ENCODE measurements at places on chromosomes 13 and 19.

DNA sequence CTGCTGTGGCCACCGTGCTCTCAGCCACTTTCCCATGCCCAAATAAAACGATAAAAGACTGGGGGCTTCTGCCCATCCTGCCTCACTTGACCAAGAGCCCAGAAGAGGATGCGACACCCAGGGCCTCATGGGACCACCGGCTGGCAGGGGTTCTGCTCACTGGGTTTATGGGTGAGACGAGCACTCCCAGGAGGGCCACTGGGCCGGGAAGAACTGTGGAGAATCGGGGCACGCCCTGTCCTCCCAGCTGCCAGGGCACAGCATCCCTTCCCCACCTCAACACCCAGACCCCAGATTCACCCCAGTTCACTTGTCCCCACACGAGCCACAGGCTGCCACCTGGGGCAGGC, 4.7 kb upstream of the F10 start:
- DNase-seq: no peak

DNA sequence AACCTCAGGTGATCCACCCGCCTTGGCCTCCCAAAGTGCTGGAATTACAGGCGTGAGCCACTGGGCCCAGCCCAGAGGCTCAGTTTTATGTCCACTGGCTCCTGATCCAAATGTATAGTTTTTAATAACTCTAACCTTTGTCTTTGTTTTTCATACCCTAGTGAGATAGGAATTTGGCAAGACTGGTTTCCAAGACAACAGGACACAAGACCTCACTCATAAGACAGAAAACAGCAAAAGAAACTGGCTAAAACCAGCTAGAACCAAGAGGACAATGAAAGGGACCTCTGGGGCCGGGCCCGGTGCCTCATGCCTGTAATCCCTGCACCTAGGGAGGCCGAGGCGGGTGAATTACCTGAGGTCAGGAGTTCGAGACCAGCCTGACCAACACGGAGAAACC, 27.6 kb downstream of the CPT1C start:
- no peak for DNase-seq

DNA sequence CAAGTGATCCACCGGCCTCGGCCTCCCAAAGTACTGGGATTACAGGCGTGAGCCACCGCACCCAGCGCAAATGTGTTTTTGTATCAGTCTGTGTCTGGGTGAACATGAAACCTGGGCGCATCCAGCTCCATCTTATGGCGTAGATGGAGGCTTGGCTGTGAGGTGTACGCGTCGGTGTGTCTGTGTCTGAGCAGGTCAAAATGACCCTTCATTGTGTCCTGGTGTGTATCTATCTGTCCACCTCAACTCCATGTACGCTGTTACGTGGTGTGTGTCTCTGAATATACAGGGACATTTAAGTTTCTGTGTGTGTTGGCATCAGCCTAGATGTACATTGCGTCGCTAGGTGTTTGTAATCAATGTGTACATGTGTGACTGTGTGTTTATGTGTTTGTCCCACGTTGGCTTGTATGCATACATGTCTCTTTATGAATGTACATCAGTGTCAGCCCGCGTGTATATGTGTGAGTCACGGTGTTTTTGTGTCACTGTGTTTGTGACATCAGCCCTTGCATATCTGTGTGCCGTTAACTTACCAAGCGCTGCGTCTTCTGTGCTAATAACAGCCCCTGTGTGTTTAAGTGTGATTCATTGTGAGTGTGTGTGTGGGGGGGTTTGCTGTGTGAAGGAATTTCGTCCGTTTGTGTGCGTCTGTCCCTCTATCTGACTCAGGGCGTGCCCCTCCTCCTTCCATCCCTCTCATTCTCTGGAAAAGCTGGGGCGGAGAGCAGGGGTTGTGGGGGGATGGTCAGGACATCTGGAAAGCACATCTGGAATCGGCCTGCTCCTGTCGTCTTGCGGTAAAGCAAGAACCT, 6.4 kb downstream of the AXL start:
- DNase-seq: no peak

DNA sequence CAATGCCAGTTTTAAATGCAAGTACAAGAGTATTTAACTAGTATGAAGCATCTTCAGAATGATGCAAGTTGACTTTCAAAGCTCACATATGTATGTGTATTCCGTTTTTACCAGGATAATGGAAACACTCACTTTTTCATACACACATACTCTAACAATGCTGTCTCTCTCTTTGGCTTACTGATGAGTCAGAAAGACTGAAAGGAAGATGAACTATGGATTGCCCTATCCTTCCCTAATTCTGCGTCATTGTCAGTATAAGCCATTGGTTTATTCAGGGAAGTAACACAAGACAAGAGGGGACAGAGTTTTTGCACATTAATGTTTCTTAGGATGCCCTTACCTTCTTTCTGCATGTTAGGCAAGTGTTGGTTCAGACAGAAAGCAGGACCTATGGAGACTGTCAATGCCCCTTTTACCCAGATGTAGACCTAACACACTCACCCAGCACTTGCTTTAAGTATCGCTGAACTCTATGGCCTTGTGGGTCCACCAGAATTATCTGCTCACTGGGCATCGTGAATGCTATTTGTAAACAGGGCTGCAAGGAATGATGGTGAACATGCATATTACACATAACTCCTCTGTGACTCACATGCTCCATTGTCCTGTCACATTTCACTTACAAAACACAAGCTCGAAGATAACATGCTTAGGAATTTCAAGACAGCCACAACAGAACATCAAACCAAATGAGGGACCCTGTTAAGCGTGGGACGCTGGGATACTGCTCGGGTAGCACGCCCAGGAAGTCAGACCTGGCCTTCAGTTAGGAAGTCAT, 10.0 kb upstream of the OXGR1 start:
- no peak for DNase-seq

DNA sequence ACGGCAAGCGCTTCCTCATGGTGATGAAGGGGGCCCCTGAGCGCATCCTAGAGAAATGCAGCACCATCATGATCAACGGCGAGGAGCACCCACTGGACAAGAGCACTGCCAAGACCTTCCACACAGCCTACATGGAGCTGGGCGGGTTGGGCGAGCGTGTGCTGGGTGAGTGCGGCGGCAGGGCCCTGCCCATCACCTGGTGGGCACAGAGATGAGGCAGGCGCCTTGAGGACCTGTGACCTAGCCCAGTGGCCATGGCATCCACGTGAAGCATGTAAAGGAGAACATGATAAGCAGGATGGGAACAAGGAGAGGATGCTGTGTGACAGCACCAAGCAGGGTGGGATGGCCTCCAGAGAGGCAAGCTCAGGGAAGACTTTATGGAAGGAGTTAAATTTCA, 18.5 kb downstream of the ATP12A start:
- no peak for DNase-seq

GRCh38 chr13:25746131-25746530, 305.7 kb downstream of the SHISA2 start:
- no peak for DNase-seq

DNA sequence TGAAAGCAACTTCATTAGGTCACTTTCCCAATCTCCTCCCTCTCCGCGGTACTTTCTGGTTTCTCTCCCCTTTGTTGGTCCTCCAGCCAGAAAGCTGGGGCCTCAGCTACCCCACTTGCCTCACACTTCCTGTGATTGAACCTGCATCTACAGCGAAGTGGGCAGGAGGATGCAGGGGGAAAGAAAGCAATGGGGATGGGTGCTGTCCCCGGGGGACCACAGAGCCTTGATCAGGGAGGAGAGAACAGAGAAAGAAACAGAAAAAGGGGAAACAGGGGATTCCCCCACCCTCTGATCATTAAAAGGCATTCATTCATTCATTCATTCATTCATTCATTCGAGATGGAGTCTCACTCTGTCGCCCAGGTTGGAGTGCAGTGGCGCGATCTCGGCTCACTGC, 74.2 kb downstream of the TRPM4 start:
- DNase-seq: no peak

- DNase-seq: no peak
Measured at GRCh38 chr19:31126236-31126635, 223.0 kb downstream of the TSHZ3 start.

GRCh38 chr13:57314897-57315520, 148.0 kb downstream of the PRR20E start:
- DNase-seq: no peak

DNA sequence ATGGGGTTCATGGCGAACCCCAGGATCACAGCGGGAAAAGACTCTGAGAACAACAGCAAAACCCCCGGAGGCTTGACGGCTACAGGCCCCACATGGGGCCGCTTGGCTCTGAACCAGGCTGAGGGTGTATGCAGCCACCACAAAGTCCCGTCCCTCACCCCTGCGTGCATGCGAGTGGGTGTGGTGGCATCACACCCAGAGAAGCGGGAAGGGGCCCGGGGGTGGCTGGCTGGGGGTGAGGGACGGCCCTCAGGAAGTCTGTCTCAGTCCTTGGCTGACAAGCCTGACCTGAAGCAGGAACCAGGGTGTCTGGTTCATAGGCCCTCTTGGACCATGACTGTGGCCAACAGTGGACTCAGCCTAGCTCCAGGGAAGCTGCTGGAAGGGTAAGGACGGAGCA, 34.2 kb downstream of the CEBPG start:
- DNase-seq: no peak

DNA sequence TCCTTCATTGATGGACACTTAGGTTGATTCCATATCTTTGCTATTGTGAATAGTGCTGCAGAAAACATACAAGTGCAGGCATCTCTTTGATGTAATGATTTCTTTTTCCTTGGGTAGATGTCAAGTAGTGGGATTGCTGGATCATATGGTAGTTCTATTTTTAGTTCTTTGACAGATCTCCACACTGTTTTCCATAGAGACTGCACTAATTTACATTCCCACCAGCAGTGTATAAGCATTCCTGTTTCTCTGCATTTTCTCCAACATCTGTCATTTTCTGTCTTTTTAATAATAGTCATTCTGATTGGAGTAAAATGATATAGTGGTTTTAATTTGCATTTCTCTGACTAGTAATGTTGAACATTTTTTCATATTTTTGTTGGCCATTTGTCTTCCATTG, 116.7 kb downstream of the LMO7 start:
- no peak for DNase-seq

DNA sequence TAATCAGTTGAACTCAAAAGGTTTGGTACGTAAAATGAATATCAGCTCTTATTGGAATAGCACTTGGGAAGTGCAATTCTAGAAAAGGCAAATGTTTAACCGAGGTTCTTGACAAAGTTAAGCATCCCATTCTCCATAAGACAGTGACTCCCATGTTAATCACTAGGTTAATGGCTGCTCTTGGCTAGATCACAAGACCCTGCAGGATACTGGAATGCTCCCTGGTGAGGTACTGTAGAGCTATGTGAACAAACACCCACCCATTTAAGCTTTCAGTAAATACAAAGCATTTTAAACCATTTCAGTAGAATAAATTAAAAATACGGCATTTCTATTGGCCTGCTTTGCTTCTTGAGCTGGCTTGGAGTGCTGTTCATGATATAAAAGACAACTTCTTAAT, 56.5 kb downstream of the TDRD3 start:
- no peak for DNase-seq

GRCh38 chr19:55650602-55651230, 2.7 kb downstream of the CCDC106 start:
- no peak for DNase-seq

GRCh38 chr19:41872775-41873647, 4.1 kb upstream of the CD79A start:
- no peak for DNase-seq

DNA sequence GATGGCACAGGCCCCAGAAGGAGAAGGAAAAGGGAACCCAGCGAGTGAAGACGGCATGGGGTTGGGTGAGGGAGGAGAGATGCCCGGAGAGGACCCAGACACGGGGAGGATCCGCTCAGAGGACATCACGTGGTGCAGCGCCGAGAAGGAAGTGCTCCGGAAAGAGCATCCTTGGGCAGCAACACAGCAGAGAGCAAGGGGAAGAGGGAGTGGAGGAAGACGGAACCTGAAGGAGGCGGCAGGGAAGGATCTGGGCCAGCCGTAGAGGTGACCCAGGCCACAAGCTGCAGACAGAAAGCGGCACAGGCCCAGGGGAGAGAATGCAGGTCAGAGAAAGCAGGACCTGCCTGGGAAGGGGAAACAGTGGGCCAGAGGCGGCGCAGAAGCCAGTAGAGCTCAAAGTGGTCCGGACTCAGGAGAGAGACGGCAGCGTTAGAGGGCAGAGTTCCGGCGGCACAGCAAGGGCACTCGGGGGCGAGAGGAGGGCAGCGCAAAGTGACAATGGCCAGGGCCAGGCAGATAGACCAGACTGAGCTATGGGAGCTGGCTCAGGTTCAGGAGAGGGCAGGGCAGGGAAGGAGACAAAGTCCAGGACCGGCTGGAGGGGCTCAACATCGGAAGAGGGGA, 1.1 kb downstream of the PPP1R12C start:
- no peak for DNase-seq

- no peak for DNase-seq
Measured at GRCh38 chr19:29700498-29700897, 14.6 kb downstream of the C19orf12 start.

DNA sequence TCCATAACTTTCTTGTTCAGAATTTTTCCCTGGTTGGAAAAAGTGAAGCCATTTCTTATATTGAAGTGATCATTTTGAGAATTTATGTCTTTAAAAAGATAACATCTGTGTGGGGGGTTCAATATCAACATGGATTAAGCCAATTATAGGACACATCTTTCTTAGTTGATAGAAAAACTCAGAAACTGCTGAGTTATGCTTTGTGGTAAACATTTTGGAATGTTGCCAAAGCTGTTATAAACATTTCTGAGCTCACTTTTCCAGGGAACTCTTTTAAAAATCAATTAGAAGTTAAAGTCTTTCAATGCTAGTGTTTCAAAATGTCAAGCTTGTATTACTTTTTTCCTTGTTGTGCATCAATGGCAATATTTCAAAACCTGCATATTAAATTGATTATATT, 248.8 kb downstream of the DACH1 start:
- peak; percentile 32 for DNase-seq

GRCh38 chr13:48278806-48279205, 24.7 kb upstream of the RB1 start:
- DNase-seq: no peak

GRCh38 chr19:54481326-54481930, 8.3 kb upstream of the CDC42EP5 start:
- no peak for DNase-seq

DNA sequence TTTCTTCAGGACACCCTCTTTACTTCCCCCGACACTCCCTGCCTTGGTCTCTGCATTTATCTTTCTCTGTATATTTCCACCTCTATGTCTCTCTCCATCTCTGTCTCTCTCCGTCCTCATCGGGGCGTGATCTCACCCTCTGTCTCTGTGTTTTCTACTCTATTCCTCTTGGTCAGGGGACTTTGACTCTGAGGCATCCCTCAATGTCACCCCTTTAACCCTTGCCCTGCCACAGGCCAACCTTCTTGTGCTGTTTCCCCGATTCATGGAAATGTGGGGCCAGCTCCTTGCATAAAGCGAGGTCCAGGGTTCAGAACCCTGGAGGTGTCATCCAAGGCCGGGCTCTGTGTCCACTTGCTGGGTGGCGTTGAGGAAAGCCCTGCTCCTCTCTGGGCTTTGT, 46.8 kb downstream of the COLGALT1 start:
- DNase-seq: no peak

GRCh38 chr19:47230054-47230920, 712 bp downstream of the BBC3 start:
- no peak for DNase-seq
